CD4-positive, alpha-beta T cell treated with Interleukin-2 at 100 ng/mL for 4 hours (primary cell): ENCODE measurements at places on chromosomes 12 and 14.

GRCh38 chr12:100995771-100996170 lies 201.2 kb downstream of the ANO4 start:
- no peak for DNase-seq

DNA sequence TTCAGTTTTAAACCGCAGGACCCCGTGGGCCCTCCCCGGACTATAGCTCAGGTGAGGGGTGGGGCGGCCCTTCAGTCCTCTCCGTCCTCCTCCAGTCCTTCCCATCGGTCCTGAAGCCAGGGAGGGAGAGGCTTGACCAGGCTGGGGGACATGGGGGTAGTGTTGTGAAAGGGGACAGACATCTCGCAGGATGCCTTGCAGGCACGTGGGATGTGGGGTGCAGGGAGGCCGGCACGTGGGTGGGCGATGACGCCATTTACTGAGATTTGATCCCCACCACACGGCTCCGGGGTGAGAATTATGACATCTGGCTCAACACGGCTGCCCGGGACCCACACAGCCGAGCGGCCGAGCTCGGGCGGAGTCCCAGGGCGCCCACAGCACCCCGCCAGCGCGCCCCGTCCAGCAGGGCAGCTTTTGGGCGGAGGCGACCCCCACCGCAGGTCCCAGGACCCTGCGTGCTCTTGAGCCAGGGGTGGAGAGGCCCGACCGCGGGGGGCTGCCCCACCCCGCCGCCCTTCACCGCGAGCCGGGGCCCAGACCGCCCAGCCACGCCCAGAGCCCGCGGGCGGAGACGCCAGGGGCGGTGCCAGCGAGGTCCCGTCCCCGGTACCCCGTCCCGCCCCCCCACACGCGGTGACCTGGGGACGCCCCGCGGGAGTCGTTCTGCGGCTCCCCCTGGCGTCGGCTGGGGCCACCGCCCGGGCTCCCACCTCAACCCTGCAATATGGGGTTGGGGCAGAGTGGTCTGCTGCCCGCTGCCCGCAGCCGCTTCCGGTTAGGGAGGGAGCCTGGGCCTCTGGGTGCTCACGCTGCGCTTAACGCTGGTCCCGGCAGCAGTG lies 3.3 kb upstream of the EXOC3L4 start:
- peak; percentile 68 for DNase-seq

- DNase-seq = no peak
These were observed 18.1 kb downstream of the CDKN1B start for GRCh38 chr12:12735301-12735700.

DNA sequence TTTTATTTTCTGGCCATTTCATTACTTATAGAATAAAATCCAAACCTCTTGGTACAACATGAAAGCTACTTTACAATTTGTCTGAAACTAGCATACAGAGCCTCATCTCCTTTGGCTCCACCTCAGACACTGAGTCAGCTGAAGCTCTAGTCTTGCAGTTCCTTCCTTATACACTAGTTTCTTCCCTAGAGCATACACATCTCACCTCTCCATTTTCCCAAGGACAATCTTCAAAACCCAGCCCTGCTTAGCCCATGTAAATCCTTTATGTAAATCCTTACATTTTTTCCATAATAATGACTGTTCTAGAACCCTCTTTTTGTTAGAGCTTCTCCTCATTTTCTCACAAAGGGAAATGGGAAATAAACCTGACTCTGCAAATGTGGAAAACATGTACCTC lies 463.4 kb downstream of the SLC16A7 start:
- DNase-seq = no peak

GRCh38 chr14:99415496-99416281 lies 65.0 kb downstream of the SETD3 start:
- peak; percentile 86 for DNase-seq

GRCh38 chr14:55893705-55894104 lies 224.5 kb upstream of the PELI2 start:
- DNase-seq = no peak
